ENCODE measurements at places on chromosomes 4 and X. TPM values are rescaled to one million over a fixed set of nuclear protein-coding genes. Genes with fewer than 3 reads are reported as not detected.
A peak's percentile ranks its signal among the peaks of the same experiment; 100 is the strongest.

Gene MTMR8
- total RNA-seq = not detected

Gene APLN
- total RNA-seq = 0.81 TPM

Gene TSPAN5
- 24.6 TPM for total RNA-seq

Gene LEF1
- total RNA-seq = 84.4 TPM

Gene CFAP99
- not detected for total RNA-seq

Gene TCP11X2
- not detected for total RNA-seq

Gene P2RY4
- 0.22 TPM for total RNA-seq

Gene KCNIP4
- 0.67 TPM for total RNA-seq

GRCh38 chrX:153450949-153451277 lies 5.1 kb upstream of the TREX2 start:
- H3K4me1 ChIP-seq = no peaks in the 10 kb centered on the region
- H3K27me3 ChIP-seq = no peaks in the 10 kb centered on the region
- no peak for DNase-seq
- H3K36me3 ChIP-seq = no peaks in the 10 kb centered on the region

GRCh38 chr4:109216085-109216696 lies 86.3 kb downstream of the COL25A1 start:
- no peaks in the 10 kb centered on the region for H3K36me3 ChIP-seq
- no peak for DNase-seq
- no peaks in the 10 kb centered on the region for H3K27me3 ChIP-seq
- H3K4me1 ChIP-seq = peaks cover 15% of the 10 kb centered on the region
- no peak overlapping the region for H3K27ac ChIP-seq
- H3K4me3 ChIP-seq = no peak overlapping the region

DNA sequence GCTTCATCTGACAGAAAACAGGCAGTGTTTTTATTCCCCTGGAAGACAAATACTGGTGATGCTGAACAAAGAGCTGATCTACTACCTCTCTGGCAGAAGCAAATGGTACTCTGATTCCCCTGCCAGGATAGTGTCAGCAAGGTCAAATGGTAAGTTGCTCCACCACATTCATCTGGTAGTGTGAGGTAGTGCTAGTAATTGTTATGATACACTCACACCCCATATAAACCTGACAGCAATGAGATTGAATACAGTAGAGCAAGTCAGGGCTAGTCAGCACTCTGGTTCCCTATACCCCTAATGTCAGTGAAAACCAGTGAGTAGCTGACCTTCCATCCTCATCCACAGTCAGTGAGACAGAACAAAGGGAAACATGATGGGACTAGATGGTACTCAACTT lies 3.4 kb upstream of the SPIN4 start:
- H3K27ac ChIP-seq = no peak overlapping the region
- no peaks in the 10 kb centered on the region for H3K4me1 ChIP-seq
- H3K4me3 ChIP-seq = no peak overlapping the region

DNA sequence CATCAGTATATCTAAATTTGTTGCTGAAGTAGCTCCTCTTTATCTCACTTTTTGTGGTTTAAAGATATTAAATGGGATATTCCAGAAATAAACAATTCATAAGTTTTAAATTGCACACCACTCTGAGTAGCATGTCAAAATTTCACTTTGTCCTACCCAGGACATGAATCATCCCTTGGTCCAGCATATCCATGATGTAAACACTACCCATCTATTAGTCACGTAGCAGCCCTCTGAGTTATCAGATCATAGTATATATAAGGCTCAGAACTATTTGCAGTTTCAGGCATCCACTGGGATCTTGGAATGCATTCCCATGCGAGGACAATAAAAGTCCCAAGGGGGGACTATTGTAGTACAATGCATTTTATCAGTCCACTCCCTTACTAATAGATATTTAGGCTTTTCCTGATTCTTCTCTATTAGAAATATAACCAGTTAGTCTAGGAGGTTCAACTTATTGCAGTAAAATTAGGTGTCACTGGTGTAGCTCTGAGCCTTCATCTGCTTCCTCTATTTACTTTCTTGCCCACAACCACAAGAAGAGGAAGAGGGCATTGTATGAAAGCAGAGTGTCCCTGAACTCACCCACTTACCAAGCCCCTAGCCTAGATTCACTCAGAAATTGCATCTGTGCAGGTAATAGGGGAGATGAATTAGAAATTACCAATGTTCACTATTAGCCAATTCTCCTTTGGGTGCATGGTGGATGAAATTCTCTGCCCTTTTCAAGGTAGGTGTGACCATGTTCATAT lies 409.8 kb upstream of the GALNT7 start:
- H3K27me3 ChIP-seq = no peaks in the 10 kb centered on the region
- H3K4me1 ChIP-seq = no peaks in the 10 kb centered on the region
- no peak overlapping the region for H3K4me3 ChIP-seq
- no peaks in the 10 kb centered on the region for H3K36me3 ChIP-seq
- DNase-seq = no peak

GRCh38 chr4:67700116-67700737 lies 728 bp downstream of the UBA6 start:
- H3K27ac ChIP-seq = peak overlapping the region; percentile 77
- H3K36me3 ChIP-seq = peaks cover 16% of the 10 kb centered on the region
- H3K4me3 ChIP-seq = peak overlapping the region; percentile 98
- no peaks in the 10 kb centered on the region for H3K27me3 ChIP-seq
- peaks cover 4% of the 10 kb centered on the region for H3K4me1 ChIP-seq

DNA sequence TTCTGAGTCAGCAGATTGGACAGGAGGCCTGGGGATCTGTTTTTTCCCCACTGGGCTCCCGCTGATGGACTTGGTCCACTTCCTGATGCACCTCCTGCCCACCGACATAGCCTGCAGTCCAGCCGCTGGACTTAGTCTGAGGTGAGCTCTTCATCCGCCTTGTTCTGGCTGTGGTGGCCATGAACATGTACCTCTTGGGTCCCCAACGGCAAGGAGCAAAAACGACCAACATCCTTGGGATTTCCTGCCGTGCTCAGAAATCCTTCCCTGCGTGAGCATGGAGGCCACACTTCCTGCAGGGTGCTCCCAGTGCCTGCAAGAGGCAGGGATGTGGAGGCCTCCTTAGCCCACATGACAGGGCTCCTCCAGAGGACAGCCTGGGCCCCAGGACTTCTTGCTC lies 76.8 kb downstream of the CRMP1 start:
- H3K27me3 ChIP-seq = no peaks in the 10 kb centered on the region
- no peak overlapping the region for H3K4me3 ChIP-seq
- no peaks in the 10 kb centered on the region for H3K4me1 ChIP-seq
- no peak overlapping the region for H3K27ac ChIP-seq

DNA sequence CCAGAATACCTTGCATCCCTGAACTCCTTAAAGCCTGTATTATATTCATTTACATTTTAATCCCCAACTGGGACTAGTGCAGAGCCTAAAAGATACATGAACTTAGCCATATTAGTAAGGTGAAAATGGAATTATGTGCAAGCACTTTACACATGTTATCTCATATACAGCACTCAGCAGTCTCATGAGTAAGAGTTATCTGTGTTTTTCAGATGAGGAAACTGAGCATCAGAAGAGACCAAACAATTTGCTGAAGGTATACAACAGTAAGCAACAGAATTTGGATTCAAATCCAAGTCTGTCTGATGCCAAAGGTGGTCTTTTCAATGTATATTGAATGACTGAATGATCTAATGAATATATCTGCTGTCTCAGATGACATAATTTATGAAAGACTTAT lies 12.3 kb downstream of the ATP7A start:
- no peak for DNase-seq
- no peak overlapping the region for H3K4me3 ChIP-seq
- H3K27ac ChIP-seq = no peak overlapping the region
- H3K4me1 ChIP-seq = no peaks in the 10 kb centered on the region

DNA sequence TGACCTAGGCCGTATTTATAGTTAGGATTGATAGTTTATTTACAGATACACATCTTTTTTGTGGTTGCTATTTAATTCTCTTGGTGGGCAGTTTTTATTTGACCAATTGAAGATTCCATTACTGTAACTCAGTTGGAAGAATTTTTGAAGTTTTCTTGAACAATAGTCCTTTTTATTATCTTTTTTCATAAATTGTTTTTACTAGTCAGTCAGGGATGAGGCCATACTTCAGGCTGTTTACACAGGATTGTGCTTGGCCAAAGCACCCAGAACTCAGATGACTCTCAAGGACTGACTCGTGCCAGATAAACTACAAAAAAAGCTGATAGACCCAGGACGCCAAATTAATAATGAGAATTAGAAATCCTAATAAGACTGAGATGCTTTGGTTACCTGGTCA lies 7.0 kb downstream of the HERC3 start:
- H3K27me3 ChIP-seq = no peaks in the 10 kb centered on the region
- peak overlapping the region; percentile 13 for H3K4me3 ChIP-seq
- H3K4me1 ChIP-seq = peaks cover 28% of the 10 kb centered on the region

GRCh38 chrX:98357146-98357545 lies 1473.4 kb downstream of the RPA4 start:
- no peaks in the 10 kb centered on the region for H3K27me3 ChIP-seq
- H3K27ac ChIP-seq = no peak overlapping the region
- no peak overlapping the region for H3K4me3 ChIP-seq
- H3K36me3 ChIP-seq = no peaks in the 10 kb centered on the region
- H3K4me1 ChIP-seq = no peaks in the 10 kb centered on the region
- no peak for DNase-seq

DNA sequence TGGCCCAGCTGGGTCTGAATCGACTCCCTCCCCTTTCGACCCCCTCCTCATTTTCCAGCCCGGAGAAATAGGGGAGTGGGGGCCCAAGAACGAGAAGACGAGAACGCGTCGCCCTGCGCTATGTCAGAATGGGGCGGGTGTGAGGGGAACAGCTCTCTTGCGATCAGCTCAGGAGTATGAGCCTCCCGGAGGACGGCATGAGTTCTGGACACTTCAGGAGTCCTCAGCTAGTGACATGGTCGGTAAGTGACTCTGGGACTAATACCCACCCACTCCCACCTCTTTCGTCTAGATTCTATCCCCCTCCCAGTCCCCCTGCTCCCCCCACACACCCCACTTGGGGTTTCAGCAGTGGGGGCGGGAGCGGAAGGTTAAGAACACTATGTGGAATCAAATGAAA lies 944 bp downstream of the KLF8 start:
- H3K36me3 ChIP-seq = no peaks in the 10 kb centered on the region
- H3K4me1 ChIP-seq = no peaks in the 10 kb centered on the region
- H3K4me3 ChIP-seq = no peak overlapping the region
- H3K27me3 ChIP-seq = no peaks in the 10 kb centered on the region
- H3K27ac ChIP-seq = no peak overlapping the region
- DNase-seq = no peak

GRCh38 chr4:113977526-113977855 lies 2.0 kb downstream of the ARSJ start:
- H3K36me3 ChIP-seq = peaks cover 4% of the 10 kb centered on the region
- no peak for DNase-seq
- peak overlapping the region; percentile 66 for H3K4me3 ChIP-seq
- H3K27ac ChIP-seq = no peak overlapping the region

GRCh38 chr4:181821039-181822004 lies 421.9 kb upstream of the TENM3 start:
- H3K4me1 ChIP-seq = peaks cover 7% of the 10 kb centered on the region
- peak; percentile 41 for DNase-seq
- peak overlapping the region; percentile 52 for H3K27ac ChIP-seq
- no peaks in the 10 kb centered on the region for H3K27me3 ChIP-seq
- H3K36me3 ChIP-seq = no peaks in the 10 kb centered on the region
- peak overlapping the region; percentile 44 for H3K4me3 ChIP-seq

GRCh38 chr4:88062843-88063242 lies 55.4 kb downstream of the PKD2 start:
- DNase-seq = no peak
- no peaks in the 10 kb centered on the region for H3K27me3 ChIP-seq
- peaks cover 87% of the 10 kb centered on the region for H3K36me3 ChIP-seq
- H3K4me1 ChIP-seq = no peaks in the 10 kb centered on the region
- no peak overlapping the region for H3K27ac ChIP-seq

DNA sequence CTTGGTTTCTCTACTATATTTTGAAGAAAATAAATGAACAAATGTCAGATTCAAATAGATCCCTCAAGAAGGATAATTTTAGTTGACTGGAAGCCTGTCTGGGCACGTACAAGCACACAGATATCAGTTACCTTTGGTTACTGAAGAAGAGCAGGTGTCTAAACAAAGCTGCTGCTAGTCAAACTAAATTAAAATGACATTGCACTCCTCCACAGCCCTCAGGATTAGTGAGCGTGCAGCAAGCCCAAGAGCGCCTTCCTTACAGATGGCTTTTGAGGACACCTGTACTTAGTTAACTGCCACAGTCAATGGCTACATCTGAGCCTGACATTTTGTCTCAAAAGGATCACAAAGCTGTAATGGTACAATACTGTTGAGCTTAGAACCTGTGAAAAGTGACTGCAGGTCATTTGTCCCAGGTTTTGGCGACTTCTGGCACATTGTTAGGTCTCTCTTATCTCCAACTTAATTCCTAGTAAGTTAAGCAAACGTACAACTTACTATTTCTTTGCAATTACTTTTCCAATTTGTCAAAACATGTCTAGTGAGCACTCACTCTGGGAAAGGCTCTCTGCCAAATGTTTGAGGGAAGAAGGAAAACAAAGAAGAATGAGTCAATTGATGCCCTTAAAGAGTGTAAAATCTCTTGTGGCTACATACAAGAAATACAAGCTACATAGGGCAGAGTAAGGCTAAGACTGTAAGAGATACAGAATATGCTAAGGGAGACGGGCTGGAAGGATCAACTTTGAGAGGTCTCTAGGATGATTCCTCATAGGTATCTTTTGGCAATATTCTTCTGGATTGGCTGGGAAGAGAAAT lies 25.6 kb upstream of the DAPP1 start:
- peak overlapping the region; percentile 43 for H3K27ac ChIP-seq
- H3K27me3 ChIP-seq = no peaks in the 10 kb centered on the region
- peaks cover 25% of the 10 kb centered on the region for H3K4me1 ChIP-seq
- no peak overlapping the region for H3K4me3 ChIP-seq
- DNase-seq = peak; percentile 44
- H3K36me3 ChIP-seq = no peaks in the 10 kb centered on the region

GRCh38 chrX:55028040-55028439 lies 2.7 kb downstream of the ALAS2 start:
- H3K36me3 ChIP-seq = no peaks in the 10 kb centered on the region
- H3K4me1 ChIP-seq = no peaks in the 10 kb centered on the region
- no peak for DNase-seq
- no peaks in the 10 kb centered on the region for H3K27me3 ChIP-seq
- H3K27ac ChIP-seq = no peak overlapping the region

DNA sequence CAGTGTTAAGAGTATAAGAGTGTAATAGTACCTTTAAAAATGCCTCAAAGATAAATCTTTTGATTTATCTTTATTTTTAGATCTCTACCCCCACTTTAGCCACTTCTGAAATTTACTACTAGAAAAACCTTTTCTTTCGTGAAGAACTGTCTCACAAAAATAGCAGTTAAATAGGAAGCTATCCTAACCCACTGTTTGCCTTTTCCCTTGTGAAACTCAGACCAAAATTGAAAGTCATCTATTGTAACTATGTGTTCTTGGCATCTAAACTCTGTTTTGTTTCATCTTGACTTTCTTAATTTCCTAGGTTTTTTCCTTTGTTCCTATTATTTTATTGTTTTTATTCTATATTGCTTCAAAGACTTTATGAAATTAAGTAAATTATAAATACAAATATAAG lies 7.8 kb upstream of the TMEM144 start:
- H3K4me3 ChIP-seq = no peak overlapping the region
- no peak for DNase-seq
- H3K36me3 ChIP-seq = no peaks in the 10 kb centered on the region
